ENCODE measurements at places on chromosomes 11 and 22.

DNA sequence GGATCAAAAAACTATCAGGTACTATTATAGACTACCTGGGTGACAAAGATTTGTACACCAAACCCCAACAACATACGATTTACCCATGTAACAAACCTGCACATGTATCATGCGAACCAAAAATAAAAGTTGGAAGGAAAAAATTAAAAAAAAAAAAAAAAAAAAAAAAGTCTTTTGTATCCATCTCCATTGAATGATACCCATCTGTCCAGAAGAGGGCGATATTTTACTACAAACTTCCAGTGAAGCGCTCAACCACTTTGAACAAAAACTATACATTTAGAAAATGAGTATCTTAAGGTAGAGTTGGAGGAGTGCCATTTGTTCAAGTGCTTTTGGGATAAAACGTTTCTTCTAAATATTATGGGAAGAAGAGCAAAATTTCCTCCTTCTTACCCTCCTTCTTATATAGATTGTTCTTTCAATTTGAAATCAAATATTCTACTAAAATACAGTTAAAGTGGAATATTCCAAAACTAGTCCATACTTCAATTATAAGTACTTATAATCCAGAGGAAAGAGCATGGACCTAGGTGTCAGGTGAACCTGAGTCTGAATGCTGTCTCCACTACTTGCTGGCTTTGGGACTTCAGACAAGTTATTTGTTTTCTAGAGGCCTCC, 23.3 kb downstream of the ARL14EP start:
- peak; percentile 61 for DNase-seq

DNA sequence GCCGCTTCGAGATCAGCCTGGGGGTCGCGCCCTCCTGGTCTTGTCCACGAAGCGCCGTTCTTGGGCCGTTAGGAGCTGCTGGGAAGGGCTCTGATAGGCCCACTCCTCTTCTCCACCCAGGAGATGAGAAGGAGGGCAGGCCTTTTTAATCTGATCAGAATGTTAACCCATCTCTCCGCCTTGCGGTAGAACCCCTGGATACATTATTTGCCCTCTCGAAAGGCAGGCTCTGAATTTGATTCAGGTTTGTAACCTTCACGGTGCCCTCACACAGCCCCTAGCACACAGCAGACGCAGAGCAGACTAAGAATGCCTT, at the start of gene CCDC83:
Gene CCDC83, plus strand, starts transcription at position 43 of the 316 bp plus-strand sequence. CDS start 9,741 bp downstream, outside the sequence.
- no peak for DNase-seq

GRCh38 chr11:48028914-48029680, 48.7 kb downstream of the PTPRJ start:
- DNase-seq = no peak

DNA sequence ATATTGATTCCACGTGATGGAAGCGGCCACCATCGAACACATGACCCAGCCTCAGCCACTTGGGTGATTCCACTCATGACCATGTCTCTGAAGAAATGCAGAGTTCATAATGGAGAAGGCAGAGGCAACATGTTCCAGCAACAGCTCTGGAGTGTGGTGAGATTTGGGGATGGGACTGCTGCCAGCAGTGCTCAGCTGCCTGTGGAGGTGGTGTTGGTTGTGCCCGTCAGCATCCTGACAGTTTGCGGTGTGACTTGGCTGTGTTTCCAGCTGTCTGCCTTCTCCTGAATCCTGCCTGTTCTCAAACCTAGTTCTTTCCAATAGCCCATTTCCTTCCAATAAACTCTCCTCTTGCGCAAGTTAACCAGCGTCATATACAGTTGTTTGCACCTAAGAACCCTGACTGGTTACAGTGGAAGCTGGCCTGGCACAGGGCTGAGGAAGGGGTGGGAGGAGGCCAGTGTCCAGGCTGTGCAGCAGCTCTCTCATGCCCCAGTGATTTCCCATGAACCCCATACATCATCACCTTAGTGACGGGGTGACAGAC, 22.0 kb upstream of the OR8B8 start:
- no peak for DNase-seq

DNA sequence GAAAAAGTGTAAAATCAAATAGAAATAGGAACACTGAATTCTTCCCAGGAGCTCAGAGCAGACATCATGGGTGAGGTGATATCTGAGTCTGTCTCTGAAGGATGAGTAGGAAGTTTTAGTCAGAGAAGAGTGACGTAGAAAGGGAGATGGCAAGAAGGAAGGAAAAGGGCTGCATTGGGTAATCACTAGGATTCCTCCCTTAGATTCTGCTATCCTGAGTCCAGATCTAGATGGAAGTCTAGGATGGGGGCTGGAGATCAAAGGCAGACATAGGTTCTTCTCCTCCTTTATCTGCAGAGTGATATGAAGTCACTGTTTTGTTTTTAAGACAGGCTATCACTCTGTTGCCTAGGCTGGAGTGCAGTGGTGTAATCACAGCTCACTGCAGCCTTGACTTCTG, 30.4 kb downstream of the POU2F3 start:
- no peak for DNase-seq

DNA sequence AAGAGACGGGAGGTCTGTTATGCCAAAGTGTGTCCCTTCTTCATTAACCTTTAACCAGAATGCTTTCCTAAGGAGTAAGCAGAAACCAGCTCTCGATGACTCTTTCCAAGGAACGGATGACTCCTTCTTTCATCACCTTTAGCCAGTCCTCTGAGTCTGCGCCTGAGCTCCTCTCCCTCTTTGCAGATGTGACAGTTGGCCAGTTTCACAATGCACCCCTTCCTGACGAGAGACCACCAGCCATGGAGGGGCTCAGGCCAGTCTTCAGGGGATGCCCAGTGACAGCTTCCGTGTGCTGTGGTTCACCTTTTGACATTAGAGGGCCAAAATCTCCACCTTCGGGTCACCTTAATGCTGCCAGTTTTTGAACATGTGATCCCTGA, 826.1 kb downstream of the TBC1D22A start:
- DNase-seq = no peak

- DNase-seq = no peak
Observed at GRCh38 chr11:70080763-70081162, 2.6 kb downstream of the ANO1 start.

DNA sequence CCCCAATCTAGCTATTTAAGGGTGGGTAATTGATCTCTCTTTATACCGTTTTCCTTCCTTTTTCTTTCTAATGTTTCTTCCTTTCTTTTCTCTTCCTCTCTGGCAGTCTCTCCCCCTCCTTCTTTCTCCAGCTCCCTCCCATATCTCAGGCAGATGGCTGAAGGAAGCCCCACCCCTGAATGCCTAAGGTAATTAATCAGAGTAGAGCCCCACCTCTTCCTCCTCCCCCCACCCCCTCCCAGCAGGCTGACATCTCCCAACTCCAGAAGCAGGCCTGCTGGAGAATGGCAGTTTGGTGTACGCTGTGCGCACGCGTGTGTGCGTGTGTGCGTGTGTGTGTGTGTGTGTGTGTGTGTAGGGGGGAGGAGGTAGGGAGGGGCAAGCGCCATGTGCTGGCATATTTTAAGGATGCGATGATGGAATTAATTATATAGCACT, 122.6 kb downstream of the APOL5 start:
- DNase-seq = peak; percentile 93

GRCh38 chr22:31639436-31640039, 22.5 kb downstream of the PISD start:
- DNase-seq = no peak

DNA sequence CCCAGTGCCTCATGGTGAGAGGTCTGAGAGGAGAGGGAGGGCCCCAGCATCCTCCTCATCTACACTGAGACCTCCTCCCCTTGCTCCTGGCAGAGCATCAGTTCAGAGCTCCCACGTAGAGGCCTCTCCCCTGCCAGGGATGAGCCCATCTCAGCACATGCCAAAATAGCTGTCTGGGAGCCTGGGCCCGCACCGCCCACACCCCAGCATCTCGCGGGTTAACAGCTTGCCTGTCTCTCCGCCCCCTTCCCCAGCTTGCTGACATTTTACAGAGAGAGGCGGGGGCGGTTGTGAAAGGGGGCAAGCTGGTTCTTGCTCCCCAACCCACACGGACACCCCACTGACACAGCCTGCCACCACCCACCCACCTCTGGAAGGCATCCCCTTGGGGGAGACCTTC, 6.4 kb downstream of the DGKZ start:
- peak; percentile 42 for DNase-seq

DNA sequence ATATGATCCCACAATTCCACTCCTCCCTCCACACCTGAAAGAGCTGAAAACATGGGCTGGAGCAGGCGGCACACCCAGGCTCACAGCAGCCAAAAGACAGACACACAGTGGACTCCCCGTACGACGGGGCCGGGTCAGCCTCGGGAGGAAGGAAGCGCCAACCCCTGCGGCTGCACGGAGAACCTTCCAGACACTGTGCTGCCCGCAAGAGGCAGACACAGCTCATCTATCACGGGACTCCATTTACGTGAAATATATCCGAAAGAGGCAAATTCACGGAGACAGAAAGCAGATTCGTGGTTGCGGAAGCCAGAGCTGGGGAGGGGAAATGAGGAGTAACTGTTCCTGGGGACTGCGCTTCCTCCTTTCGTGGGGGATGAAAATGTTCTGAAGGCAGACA, 165.0 kb downstream of the BRD1 start:
- DNase-seq = no peak

- no peak for DNase-seq
Observed at GRCh38 chr11:114083391-114084252, 24.1 kb downstream of the ZBTB16 start.

GRCh38 chr11:14551380-14551779, 31.2 kb upstream of the PSMA1 start:
- no peak for DNase-seq

- no peak for DNase-seq
Observed at GRCh38 chr11:130846606-130847005, 69.7 kb downstream of the SNX19 start.

GRCh38 chr11:101618709-101619108, 34.9 kb upstream of the TRPC6 start:
- DNase-seq = no peak

- DNase-seq = no peak
Observed at GRCh38 chr11:33027233-33027632, 11.6 kb downstream of the DEPDC7 start.

GRCh38 chr11:57792060-57792541, 30.5 kb downstream of the CTNND1 start:
- DNase-seq = no peak

- DNase-seq = no peak
Observed at GRCh38 chr11:60396799-60397198, 540 bp downstream of the MS4A14 start.

DNA sequence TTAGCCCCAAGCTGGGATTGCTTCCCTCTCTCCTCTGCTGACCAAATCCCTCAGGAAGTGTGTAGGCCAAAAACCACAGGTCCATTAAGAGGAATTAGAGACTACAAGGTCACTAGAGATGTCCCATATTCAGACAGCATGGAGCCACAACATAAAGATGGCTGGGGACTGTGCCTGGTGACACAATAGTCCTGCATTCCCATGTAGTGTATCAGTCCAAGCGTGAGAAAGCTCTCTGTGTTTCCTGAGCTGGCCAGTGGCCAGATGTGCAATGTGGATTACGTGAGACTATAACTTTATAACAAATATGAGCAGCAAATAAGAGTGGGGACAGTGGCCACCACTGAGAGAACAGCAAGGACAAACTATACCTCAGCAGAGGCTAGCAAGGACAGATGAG, 7.6 kb upstream of the MS4A10 start:
- peak; percentile 61 for DNase-seq

- no peak for DNase-seq
Observed at GRCh38 chr22:48894064-48894671, 933.5 kb downstream of the BRD1 start.

GRCh38 chr22:36724836-36725235, 21.3 kb upstream of the CACNG2 start:
- DNase-seq = no peak

- DNase-seq = peak; percentile 66
Observed at GRCh38 chr11:10032935-10033334, 261.1 kb downstream of the SBF2 start.

DNA sequence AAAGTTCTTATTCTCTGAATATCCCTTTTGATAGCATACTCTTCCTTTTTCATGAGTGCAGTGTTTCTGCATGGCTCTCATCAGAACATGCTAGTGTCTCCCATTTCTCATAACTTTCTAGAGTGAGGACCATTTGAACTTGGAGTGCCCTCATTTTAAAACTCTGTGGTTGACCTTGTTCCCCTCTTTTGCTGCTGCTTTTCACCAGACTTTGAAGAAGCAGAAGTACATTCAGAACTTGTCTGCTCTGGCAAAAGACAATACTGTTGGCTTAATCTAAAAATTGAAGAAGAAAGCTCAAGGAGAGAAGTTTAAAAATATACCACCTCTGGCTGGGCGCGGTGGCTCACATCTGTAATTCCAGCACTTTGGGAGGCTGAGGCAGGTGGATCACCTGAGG, 35.0 kb downstream of the PPARA start:
- no peak for DNase-seq

- DNase-seq = no peak
Observed at GRCh38 chr11:60987577-60988277, 16.2 kb downstream of the CD6 start.

DNA sequence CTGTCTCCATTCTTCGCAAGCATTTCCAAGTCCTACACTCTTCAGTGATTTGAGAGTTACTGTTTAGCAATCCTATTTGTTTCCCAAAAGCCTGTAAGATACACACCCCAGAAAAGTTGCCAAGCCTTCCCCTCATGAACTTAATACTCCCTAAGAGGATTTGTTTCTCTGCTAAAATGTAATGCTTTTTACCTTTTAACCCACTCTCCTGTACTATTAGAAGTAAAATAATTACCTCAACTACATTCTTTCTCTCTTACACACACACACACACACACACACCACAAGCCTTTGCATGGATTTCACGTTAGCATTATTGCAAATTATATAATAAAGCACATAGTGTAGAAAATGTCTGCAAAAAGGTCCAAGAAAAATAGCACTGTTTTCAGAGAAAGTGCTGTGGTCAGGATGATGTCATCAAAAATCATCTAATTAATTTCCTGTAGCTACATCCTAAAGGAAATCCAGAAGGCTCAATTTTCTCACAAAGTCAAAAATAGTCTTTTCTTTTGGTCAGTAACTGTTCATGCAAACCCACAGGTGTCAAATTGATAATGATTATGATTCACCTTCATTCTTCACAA, 364.1 kb upstream of the PITPNB start:
- peak; percentile 13 for DNase-seq

GRCh38 chr11:69006816-69007215, 6.2 kb downstream of the MRGPRF start:
- no peak for DNase-seq

- no peak for DNase-seq
Observed at GRCh38 chr11:114724916-114725524, 46.7 kb downstream of the NXPE2 start.

DNA sequence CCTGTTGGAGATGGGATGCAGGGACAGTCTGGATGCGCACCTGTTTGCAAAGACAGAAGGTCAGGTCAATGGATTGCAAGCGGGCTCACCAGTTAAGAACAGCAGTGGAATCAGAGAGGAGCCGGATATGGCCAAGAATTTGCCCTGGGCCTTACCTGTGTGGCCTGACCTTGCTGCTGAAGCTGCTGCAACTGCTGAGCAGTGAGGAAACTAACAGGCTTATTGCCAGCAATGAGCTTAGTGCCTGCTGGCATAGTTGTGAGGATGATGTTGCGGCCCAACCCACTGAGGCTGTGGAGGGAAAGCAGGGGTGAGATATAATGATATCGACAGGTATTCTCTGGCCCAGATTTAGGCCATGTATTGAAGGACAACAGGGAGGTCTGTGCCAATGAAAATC, 30.6 kb downstream of the NFRKB start:
- no peak for DNase-seq
